ENCODE measurements at places on chromosomes 5 and 9.

- no peak for DNase-seq
These were observed 53.5 kb downstream of the PPP2R2B start for GRCh38 chr5:146825033-146825432.

DNA sequence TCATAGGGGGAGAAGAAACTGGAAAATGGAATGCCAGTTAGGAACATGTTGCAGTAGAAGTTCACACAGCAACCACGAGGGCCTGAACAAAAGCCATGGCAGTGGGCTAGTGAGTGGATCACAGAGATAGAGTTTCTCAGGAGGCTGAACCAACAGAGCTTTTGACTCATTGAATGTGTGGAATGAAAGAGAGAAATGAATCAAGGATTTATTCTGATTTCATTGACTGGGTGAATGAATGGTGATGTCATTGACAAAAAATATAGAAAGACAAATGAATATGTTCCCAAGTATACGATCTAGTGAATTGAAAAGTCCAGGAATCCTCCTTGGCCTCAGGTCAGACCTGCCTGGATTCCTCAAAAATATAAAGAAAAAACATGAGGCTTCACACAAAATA lies 99.2 kb downstream of the ZNF462 start:
- DNase-seq, result no peak

- no peak for DNase-seq
These were observed 553.3 kb upstream of the SGCD start for GRCh38 chr5:155773680-155774079.

DNA sequence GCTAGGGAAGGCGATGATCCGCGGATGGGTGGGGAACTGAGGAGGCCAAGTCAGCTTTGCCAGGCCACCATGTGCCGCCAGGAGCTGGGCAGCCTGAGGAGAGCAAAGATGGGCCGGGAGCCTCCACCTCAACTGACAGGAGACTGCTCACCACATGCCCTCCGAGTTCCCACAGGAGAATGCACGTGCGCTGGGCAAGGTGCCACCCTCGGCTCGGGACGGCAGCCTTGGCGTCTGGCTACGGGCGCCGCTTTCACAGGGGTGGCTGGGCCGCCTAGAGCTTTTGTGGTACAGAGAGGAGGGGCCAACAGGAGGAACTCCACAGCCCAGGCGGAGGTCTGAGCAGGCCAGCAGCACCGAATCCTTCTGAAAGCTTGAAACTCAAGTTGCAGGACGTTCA lies 5.3 kb upstream of the TBC1D9B start:
- no peak for DNase-seq

DNA sequence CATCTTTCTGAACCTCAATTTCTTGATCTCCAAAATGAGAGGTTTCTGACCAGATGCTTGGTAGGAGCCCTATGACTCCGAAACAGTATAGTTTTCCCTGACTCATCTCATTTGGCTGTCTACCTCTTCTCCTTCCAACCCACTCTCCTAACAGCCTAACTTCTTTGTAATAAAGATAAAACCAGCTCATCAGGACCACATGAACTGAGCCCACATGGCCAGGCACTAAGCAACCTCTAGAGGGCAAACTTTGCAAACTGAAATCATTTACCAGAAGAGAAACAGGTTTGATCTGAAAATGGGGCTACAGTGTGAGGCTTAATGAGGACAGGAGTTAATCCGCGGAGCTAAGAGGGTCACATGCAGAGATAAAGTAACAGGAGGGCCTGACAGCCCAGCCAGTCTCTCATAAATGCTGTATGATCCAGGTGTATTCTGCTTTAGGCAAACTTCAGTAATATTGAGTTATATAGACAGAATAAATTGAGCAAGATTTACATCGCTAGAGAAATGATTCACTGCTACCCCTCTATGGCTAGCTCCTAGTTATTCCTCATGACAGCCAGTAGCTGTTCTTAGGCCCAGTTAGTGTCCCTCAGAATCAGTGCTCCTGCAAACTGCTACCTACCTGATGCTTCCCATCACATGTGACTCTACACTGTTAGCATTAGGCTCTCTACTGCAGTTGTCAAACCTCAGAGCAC lies 64.6 kb downstream of the ABCA1 start:
- DNase-seq, result peak; percentile 30

GRCh38 chr5:154164249-154164581 lies 26.3 kb upstream of the GALNT10 start:
- DNase-seq, result no peak

DNA sequence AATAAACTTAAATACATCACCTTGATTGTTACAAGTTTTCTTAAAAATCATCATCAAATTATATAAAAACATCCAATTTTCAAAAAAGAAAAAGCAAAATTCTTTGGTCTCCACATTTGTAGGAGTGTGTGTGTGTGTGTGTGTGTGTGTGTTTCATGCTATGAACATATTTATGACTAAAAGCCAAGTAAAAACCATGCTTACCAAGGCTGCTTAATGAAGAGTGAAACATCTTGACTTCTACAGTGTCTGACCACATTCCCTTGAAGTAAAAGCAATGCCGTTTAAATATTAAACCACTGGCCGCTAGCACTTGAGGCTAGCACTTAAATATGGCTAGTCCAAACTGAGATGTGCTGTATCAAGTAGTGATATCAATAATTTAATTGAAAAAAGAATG lies 549.1 kb upstream of the CCNG1 start:
- no peak for DNase-seq

GRCh38 chr9:101354765-101355708 lies 29.8 kb downstream of the BAAT start:
- no peak for DNase-seq

DNA sequence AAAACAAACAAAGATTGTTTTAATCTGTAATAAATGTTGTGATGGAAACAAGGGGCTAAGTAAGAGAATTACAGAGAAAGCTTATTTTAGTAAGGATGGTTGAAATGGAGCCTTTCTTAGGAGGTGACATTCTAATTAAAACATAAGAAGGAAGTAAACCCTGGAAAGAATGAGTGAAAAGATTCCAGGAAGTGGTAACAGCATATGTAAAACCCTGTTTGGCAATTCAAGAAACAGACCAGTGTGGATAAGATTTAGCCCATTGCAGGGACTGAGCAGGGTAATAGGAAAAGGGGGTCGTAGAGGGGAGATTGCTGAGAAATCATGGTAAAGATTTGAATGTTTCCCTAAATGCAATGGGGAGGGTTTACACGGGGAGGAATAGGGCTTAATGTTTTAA lies 21.6 kb upstream of the PIP5K1B start:
- DNase-seq, result no peak

- no peak for DNase-seq
These were observed 72.8 kb upstream of the NXNL2 start for GRCh38 chr9:88462191-88462590.

DNA sequence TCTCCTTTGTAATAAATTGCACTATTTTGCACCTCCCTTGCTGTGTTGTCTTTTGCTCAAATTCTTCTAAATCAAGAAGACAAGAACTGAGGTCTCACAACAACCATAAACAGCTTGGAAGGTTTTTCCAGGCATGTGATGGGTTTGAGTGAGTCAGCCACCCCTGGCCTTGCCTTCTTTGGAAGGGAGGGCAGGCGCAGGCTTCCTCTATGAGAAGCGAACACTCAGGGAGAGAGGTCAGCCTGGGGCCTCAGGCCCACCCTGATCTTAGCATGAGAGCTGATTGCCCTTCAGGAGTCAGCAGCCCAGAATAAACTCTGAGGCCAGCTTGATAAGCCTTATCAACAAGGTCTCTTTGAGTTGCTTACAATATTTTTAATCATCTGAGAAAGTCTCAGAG lies 31.6 kb downstream of the S1PR3 start:
- DNase-seq, result no peak

- DNase-seq, result no peak
These were observed 119.5 kb downstream of the EDIL3 start for GRCh38 chr5:84265130-84265529.

- DNase-seq, result no peak
These were observed 21.9 kb downstream of the GSN start for GRCh38 chr9:121289772-121290370.

DNA sequence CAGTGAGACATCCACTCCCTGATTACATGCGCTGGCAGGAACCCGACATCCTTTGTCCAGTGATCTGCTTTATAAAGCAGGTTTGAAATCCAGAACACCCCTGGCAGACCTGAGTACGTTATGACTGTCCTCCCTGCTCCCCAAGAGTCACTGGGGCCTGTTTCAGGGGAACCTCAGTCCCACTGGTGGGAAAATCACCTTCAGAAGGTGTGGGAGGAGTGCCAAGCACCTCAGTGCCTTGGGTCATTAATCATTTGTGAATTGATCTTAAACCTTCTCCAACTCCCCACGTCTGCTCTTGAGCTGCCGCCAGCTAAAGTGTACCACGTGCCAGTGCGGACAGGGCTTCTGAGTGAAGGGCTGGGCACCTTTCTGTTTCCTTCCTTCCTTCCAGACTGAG lies 16.2 kb downstream of the SLC6A3 start:
- no peak for DNase-seq

- DNase-seq, result no peak
These were observed 7.6 kb upstream of the EQTN start for GRCh38 chr9:27304521-27304920.

DNA sequence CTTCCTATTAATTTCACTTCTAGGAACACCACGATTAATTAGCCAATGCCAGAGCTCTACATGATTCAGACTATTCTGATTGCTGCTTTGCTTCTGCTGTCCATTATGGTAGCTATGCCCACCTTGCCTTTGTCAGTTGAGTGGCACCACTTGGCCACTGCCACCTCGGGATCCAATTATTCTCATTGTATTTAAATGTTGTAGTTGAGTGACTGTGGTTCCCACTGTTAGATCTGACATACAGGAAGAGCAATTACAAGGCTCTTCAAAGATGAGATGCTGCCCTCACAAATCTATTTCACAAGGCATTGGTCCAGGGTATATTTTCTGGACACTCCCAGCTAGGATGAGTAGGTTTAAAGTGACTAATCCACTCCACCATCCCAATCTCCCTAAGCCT lies 864.5 kb upstream of the EDIL3 start:
- no peak for DNase-seq

- DNase-seq, result no peak
These were observed 278.0 kb downstream of the CETN3 start for GRCh38 chr5:90131383-90132133.

- DNase-seq, result no peak
These were observed 279.3 kb upstream of the ANKRD55 start for GRCh38 chr5:56512313-56512996.

- no peak for DNase-seq
These were observed 60.4 kb downstream of the FREM1 start for GRCh38 chr9:14849851-14850250.

- DNase-seq, result no peak
These were observed 55.8 kb upstream of the CPEB4 start for GRCh38 chr5:173832386-173832785.

GRCh38 chr9:88954066-88954465 lies 37.2 kb upstream of the S1PR3 start:
- no peak for DNase-seq

DNA sequence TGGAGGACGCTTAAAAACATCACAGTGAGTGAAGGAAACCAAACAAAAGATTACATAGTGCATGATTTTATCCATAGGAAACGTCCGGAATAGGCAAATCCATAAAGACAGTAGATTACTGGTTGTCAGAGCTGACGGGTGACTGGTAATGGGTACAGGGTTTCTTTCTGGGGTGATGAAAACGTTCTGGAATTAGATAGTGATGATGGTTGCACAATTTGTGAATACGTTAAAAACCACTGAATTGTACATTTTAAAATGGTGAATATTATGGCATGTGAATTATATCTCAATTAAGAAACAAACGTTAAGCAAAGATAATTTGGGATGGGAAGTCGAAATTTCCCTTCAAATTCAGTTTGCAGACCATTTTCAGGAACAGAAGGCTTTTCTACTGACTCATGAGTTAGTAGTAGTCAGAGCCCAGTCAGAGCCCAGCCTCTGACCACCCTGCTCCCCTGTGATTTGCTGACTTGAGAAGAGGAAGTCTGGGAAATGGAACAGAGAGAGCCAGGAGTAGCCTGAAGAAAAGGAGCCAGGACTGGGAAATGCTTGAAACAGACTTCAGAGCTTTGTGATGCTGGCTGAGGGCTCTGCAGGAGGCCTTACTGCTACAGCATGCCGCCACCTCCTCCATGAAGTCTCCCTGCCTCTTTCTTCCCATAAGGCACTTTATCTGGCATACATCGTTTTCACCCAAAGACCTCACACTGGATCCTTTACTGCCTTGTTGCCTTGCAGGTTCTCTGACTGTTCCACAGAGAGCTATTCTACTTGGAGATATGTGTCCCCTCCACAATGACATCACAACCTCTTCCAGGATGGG lies 46.4 kb upstream of the CTNNA1 start:
- DNase-seq, result no peak

DNA sequence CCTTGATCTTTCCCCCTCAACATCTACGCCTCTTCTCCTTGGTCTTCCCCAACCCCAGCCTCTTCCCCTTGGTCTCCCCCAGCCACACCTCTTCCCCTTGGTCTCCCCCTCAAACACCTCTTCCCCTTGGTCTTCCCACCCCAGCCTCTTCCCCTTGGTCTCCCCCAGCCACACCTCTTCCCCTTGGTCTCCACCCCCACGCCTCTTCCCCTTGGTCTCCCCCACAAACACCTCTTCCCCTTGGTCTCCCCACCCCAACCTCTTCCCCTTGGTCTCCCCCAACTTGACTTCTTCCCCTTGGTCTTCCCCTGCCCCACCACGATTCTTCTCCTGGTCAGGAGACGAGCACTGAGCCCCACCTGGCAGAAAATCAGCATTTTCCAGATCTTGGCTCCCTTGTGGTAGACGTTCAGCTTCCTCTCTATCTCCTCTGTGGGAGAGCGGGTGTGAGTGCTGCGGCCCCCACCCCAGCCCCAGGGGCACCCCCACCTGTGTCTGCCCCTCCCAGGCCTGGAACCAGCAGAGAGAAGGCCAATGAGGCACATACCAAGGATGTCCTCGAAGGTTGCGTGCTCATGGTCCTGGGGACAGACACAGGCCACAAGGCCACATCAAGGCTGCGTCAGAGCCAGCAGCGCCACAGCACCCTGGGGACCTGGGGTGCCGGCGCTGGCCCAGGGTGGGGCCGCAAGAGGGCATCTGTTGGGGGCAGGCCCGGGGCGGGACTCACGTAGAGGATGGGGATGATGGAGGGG lies 7.0 kb downstream of the NSMF start:
- DNase-seq, result no peak

DNA sequence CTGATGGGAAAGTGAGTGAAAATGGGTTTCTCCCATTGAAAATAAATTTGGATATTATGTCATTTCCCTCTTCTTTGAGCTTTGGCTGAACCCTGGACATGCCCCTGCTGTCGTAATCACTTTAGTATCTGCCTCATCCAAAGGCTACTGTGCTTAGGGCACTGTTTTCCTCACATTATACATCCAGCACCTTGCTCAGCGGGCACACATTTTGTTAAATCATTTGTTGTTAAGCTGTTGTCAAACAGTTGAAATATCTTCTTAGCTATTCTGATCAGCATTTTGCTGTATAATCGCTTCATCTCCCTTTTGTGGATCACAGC lies 352.7 kb upstream of the CD180 start:
- no peak for DNase-seq

- DNase-seq, result peak; percentile 35
These were observed 3.9 kb downstream of the GCNT4 start for GRCh38 chr5:75048457-75048953.

- DNase-seq, result no peak
These were observed 1.2 kb upstream of the GPBP1 start for GRCh38 chr5:57172466-57173318.

GRCh38 chr5:135460246-135461033 lies 8.3 kb upstream of the TIFAB start:
- DNase-seq, result no peak

GRCh38 chr5:54093861-54094260 lies 216.5 kb downstream of the ARL15 start:
- no peak for DNase-seq
